ENCODE measurements at places on chromosomes 4 and X.

DNA sequence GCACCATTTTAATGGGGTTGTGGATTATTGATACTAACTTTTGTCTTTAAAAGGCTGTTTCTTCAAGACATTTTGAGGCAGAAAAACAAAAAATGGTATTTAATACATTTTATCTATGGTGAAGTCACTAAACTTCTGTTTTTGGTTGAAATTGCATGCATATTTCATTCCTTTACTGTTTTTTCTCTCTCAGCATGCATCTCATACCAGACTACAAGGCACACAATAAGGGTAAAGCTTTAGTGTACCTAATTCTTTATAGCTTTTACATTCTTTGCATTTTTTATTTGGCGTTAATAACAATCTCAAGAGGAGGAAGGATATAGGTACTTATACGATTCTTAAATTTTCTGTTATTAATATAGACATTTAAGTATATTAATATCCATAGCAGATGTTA, 151.0 kb upstream of the DKK2 start:
- peak; percentile 13 for DNase-seq

GRCh38 chrX:122572461-122572860, 611.6 kb upstream of the GRIA3 start:
- DNase-seq, result no peak

DNA sequence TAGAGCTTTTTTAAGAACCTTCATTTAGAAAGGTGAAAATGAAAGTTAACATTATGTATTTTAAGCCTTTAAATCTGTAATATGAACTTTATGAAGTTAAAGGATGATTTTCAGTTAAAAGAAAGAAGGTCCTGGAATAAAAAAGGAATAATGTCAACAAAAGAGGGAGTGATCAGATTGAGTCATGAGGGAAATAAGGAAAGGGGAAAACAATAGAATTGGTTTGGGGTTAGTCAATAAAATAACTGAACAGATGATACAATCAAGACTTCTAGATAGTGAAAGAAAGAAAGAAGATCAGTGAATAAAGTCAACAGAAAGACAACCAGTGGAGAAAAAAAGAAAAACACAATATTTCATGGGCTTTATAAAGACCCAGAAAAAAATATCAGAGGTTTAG, 291.6 kb upstream of the ARSJ start:
- no peak for DNase-seq

GRCh38 chr4:120399826-120400225, 333.2 kb upstream of the MAD2L1 start:
- DNase-seq, result no peak

GRCh38 chr4:185638548-185639301, 103.4 kb upstream of the PDLIM3 start:
- DNase-seq, result no peak

- DNase-seq, result no peak
Observed at GRCh38 chr4:6092131-6092530, 73.9 kb upstream of the C4orf50 start.

DNA sequence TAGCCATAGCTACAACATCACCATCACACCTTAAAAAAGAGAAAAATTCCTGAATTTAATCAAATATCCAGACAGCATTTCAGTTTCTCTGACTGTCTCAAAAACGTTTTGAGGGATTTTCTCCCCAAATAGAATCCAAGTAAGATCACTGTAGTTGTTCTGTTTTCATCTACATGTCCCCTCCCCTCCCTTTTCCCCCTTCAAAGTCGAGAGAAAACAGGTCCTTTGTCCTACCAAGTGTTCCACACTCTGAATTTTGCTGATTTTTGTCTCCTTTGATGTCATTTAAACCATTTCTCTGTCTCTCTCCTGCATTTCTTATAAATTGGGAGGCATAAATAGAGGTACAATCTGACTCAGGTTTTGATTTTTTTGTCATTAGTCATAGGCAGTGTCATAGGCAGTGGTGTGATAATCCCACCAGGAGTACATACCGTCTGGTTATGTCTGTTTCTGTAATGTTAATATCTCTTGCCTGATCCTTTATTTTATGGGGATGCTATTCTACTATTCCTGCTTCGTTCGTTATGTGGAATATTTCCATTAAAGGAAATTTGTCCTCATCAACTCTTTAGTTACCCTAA, 348.6 kb downstream of the PTTG2 start:
- peak; percentile 66 for DNase-seq

DNA sequence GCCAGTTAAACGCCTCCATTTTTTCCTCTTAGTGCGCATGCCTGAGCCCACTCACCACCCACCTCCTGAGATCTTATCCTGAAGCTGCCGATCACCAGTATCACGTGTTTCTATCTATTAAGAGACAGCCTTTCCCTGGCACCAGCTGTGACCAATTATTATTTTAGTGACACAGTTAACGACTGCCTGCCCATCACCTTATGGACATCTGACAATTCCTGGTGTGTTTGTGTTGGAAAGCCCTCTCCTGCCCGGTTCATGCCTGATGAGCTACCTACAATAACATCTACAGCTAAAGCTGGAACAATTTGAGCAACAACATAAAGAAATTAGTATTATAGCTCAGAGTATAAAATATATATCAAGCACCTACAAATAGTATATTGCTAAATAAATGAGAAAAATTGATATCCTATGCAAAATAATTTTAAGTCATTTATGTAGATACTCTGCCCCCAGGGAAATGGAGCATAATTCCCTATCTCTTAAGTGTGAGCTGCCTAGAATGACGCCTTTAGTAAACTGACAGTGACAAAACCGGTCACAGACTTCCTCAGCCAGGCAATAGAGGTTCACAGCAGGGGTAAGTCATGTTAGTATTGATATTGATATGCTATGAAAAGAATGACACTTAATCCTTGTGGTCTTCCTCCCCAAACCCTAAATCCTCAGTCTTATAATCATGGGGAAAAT, 862.2 kb downstream of the TRAM1L1 start:
- no peak for DNase-seq

DNA sequence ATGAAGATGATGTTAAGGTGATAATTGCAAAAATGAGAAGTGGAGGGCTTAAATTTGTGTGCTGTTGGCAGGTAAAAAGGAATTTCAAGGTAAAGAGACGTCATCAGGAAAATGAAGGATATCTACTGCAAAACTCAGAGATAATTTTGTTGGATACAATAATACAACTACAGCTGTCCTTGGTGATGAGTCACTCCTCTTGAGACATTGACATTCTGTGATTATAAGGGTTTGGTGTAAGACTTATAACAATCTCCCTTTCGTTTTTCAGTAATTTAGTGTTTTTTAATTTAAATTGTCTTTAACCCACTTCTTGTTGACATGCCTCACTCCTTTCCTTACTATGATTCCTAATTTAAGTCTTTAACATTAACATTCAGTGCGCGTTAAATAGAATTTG, 1074.1 kb upstream of the SLIT2 start:
- DNase-seq, result no peak

GRCh38 chr4:2354118-2354517, 64.3 kb downstream of the ZFYVE28 start:
- peak; percentile 8 for DNase-seq

- no peak for DNase-seq
Observed at GRCh38 chrX:4186331-4186730, 472.9 kb upstream of the PRKX start.

DNA sequence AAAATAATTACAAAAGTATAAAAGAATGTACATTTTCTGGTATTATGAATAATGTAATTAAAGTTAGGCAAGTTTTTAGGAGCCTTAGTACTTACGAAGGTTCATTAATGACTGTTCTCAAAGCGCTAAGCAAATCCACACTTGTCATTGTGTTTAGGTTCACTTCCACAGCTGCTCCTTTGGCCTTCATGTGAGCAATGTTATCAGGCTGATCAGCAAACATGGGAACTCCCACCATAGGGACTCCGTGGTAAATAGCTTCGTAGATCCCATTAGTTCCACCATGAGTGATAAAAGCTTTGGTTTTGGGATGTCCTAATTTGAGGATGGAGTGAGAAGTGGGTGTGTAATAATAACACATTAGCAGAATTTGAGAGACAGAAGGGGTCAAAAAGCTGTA, 45.1 kb downstream of the UGT2A2 start:
- DNase-seq, result no peak

DNA sequence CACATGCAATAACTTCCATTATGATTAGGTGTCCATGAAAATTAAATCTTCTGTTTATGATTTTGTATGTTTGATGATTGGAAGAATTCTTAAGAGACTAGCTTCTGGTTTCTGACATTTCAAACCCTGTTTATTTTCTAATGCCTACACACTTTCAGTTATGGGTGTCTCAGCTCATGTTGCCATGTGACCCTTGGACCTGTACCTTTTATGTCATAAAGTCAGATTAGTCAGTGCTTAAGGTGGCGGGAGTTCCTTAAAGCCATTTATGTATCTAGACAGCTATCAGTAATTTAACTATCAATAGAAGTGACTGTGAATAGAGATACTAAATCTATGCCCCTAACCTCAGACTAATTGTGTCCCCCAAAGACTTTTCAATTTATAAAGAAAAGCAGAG, 155.6 kb downstream of the GBA3 start:
- no peak for DNase-seq

DNA sequence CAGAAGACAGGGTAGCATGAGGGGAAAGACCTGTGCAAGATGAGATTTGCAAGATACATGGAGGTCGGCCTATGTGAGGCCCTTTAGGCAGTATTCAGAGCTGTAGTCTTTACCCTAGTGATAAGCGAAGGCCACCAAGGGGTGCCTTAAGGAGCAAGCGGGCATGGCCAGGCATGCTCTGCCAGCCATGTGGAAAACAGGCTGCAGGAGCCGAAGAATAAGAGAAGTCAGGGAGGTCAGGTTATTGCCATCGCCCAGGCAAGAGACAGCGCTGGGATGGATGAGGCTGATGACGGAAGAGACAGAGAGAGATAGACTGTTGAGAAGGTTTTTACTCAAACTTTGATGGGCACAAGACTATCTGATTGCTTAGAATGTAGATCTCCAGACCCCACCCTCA, 7.0 kb upstream of the FATE1 start:
- no peak for DNase-seq

DNA sequence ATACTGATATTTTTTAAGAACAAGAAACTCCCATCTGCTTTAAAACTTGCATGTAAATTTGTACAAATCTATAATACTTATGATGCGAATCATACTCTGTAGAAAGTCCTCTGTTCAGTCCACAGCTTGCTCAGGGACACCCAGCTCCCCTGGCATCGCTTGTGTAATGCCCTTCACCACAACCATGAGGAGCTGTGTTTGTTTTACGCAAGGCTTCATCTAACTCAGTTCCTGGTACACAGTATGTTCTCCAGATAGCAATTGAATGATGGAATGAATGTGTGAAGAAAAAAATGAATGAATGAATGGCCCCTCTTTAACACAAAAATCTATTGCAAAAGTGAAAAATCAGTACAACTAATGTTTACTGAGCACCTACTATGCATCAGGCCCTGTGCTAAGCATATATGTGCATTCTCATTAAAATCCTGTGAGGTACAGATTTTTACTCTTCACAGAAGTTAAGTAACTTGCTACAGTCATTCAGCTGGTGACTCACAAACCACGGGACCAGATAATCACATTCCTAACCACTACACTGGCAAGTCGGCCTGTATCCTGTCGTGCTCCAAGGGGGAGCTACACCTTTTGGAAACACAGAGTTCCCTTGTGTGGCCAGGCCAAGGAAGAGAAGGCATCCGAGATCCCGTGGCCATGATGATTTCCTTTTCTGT, 58.7 kb upstream of the KDR start:
- peak; percentile 92 for DNase-seq
